ENCODE measurements at places on chromosomes 2 and 18.
A peak's percentile ranks its signal among the peaks of the same experiment; 100 is the strongest.

DNA sequence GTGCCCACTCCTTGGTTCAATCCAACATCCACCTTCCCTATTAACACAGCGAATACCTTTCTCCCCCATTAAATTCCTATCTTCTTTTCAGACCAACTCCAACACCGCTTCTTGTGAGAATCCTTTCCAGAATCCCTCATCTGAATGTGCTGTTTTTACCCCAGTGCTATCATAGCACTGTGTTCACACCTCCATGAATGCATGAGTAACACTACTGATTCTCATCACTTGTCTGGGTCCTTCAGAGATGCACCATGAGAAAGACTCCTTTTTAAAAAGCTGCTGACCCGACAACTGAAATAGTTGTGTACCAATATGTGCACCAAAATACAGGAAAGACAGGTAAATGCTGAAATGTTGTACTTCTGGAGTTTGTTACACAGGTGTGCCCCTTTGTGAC, 18.8 kb downstream of the MGAT4A start:
- no peak for DNase-seq

DNA sequence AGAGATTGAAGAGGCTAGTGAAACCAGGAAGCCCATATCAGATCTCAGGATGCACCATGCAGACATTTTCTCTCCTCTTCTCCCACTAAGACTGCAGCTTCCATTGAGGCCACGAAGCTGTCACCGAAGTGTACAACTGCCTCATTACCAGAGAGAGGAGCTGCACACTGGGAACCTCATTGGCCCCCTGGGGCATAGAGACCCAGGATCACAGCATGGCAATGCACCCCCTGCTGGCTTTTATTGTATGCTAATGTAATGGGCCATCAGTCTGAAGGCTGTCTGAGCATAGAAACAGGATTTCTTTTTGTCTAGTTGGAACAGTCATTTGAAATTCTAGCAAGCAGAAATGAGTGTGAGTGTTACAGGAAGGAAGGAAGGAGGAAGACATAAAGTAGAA, 861.6 kb upstream of the CELF4 start:
- DNase-seq: peak; percentile 70

- no peak for DNase-seq
These were observed 7.8 kb upstream of the GPR55 start for GRCh38 chr2:230932556-230933511.

- DNase-seq: no peak
These were observed 38.9 kb downstream of the SETBP1 start for GRCh38 chr18:44719519-44720060.

- DNase-seq: no peak
These were observed 25.3 kb downstream of the PAX8 start for GRCh38 chr2:113253453-113253852.

- DNase-seq: no peak
These were observed 82.3 kb downstream of the TWIST2 start for GRCh38 chr2:238930216-238930615.

DNA sequence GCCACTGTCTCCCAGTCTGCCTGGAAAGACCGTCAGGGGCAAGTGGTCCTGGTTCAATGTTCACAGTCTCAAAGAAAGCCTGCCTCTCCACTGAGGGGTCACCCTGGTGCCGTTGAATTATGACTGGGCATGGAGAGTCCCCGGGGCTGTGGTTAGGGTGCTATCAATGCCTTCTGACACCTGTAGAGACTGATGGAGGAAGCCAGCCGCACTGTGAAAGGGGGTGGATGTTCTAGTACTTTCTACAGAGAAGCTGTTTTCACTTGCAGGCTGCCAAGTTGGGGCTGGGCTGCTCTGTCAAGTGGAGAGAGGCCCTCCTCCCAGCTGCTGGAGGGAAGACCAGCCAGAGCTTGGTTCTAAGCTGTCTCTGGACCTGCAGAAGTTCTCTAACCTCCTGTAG, 80.5 kb downstream of the BCL2L11 start:
- no peak for DNase-seq

DNA sequence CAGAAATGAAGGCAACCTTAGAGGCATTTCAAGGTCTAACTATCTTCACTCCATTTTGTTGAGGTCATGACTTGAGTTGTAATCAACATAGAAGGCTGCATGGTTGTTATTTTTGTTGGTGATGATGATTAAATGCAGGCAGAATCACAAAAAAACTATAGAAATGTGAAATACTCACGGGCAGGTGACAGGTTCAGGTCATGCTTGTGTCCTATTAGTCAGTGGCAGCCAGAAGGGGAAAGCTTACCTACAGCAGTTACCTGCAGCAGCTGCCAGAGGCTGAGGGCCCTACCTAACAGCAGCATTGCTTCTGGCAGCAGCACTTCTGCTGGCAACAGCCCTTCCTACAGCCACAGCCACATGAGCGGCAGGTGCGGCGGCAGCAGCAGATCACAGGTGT, 394 bp downstream of the SCYGR3 start:
- no peak for DNase-seq

- peak; percentile 82 for DNase-seq
These were observed 252.6 kb downstream of the AGAP1 start for GRCh38 chr2:235746257-235746934.

DNA sequence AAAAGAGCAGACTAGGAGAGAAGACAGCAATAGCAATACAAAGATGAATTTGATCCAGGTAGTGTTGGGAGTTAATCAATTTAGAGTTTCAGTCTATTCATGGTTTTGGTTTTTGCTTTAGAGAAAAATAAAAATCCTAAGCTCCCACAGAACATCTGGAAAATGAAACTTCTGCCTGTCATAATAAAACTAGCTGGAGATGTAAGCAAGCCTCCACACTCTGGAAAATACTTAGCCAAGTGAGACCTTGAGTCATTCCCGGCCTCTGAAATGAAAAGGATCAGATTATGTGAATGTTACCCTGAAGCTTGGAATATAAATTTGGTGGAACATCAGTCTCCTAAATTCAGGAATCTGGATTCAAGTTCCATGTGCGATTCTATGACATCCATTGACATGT, 485.6 kb upstream of the SPRED2 start:
- no peak for DNase-seq

GRCh38 chr2:28640908-28641300, 110.7 kb upstream of the PPP1CB start:
- DNase-seq: no peak

DNA sequence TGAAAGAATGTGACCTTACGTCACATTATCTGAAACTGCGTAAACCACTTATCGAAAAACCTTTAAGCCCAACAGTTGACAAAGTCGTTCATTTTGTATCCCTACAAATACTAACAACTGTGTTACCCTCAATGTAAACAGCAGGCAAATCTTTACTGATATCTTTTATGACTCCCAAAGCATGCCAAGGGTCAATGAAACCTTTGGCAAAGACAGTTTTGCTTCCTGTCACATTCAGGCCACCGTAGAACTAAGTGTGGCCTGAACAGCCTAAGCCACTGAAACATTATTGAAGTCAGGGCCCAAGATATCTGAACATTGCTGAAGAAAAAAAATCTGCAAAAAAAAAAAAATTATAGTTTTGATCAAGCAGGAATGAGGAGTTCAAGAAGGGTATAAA, 77.3 kb downstream of the FAM124B start:
- no peak for DNase-seq

GRCh38 chr2:62409442-62409841, 96.6 kb downstream of the TMEM17 start:
- DNase-seq: no peak

GRCh38 chr2:23994567-23994966, 15.3 kb upstream of the MFSD2B start:
- DNase-seq: no peak

GRCh38 chr2:205274801-205275200, 407.5 kb upstream of the NRP2 start:
- DNase-seq: no peak
